ENCODE measurements at places on chromosomes 3 and 15. TPM values are rescaled to one million over a fixed set of nuclear protein-coding genes. Genes with fewer than 3 reads are reported as not detected.

The GOLGA6D gene
- total RNA-seq = 0.12 TPM

The IP6K1 gene
- 29.3 TPM for total RNA-seq

The ADGRG7 gene
- not detected for total RNA-seq

The ALDH1A2 gene
- total RNA-seq = 0.19 TPM

The CLDN1 gene
- 0.22 TPM for total RNA-seq

DNA sequence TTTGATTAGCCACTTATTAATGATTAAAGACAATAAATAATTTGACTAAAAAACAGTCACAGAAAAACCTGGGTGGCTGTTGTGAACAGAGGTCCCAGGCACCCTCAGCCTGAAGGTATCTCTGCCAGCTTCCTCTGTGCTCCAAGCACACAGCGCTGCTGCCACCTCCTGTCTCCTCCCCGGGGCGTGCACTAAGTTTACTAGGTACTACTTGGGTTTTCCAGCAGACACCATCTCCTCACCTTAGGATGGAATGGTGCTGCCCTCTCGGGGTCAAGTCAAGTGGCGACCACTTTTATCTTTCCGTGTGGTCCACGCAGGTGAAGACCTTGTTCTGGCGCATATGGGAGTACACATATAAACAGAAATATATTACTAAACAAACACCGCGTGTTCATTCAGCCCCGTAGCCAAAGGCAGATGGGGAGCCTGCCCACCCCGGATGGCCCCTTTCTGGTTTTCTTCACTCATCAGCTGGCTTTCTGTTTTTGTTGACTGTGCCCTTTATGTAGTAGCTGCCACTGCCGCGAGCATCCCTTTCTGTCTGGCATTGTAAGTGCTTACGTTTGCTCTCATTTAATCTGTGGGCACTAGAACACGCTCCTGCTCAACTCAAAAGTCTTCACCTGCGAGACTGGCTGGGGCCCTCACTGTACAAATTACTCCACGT, 128.0 kb downstream of the LRIG1 start:
- no peak overlapping the region for H3K4me3 ChIP-seq
- peak; percentile 67 for DNase-seq
- H3K27me3 ChIP-seq = no peaks in the 10 kb centered on the region
- peaks cover 19% of the 10 kb centered on the region for H3K36me3 ChIP-seq
- H3K27ac ChIP-seq = no peak overlapping the region

DNA sequence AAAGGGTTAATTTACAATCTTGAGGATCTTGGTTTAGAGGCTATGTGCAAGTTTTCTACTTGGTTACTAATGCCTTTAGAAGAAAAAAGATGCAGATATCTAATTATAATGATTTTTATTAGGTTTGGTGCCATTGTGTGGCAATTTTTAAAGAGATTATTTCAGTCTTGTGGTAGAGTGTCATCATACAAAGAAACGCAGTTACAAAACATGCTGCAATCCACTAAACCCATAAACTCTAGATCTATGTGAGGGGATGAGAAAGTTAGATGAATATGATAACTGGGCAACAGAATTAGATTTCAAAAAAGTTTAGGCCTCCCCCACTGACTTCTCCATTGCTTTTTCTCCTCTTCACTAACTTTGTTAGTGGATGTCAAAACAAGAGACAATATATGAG, 106.0 kb downstream of the ARPP21 start:
- H3K27me3 ChIP-seq = no peaks in the 10 kb centered on the region
- H3K36me3 ChIP-seq = no peaks in the 10 kb centered on the region
- no peak overlapping the region for H3K27ac ChIP-seq

DNA sequence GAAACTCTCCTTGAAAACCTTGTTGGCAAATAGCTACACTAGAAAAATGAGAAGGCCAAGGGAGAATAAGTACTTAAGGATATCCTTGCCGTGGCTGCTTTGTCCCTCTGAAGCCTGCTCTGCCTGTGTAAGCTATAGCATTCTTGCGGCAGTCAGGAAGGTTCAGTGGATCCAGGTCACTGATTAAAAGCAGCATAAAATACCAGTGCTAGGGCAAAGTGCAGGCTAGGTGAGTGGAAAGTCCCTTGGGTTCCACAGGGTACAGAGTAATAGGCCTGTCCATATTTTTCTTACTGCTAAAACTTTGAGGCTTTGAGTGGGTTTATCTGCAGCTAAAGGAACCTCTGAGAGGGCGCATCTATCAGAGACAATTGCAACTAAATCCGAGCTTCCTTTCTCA, 10.3 kb downstream of the CXCR6 start:
- no peak overlapping the region for H3K27ac ChIP-seq
- DNase-seq = no peak

GRCh38 chr3:191944835-191945234, 483.9 kb downstream of the PYDC2 start:
- no peak for DNase-seq
- no peaks in the 10 kb centered on the region for H3K36me3 ChIP-seq
- no peak overlapping the region for H3K27ac ChIP-seq
- H3K4me1 ChIP-seq = no peaks in the 10 kb centered on the region

GRCh38 chr3:122577409-122578031, at the start of gene PARP15:
Gene PARP15 (plus strand): TSS chr3:122577650. CDS start chr3:122577668, 18 bp downstream.
- peak; percentile 62 for DNase-seq
- peaks cover 59% of the 10 kb centered on the region for H3K4me1 ChIP-seq
- peak within 1 kb of the TSS; percentile 98 for H3K4me3 ChIP-seq

DNA sequence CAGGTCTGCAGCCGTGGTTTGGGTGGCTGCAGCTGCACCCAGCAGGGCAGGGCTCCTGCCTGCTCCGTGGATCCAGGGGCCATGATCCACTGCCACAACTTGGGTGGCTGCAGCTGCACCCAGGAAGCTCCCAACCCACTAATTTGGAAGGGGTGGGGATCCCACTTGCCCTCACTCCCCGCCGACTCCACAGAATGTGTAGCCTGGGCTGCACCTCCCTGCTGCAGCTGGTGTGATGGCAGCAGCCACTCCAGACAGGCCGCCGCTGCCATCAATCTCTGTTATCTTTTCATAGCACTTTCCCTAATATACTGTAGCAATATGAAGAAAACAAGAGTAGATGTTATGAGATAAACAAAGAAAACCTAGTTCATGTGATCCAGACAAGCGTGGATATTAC, 137.8 kb upstream of the CNTN3 start:
- no peak overlapping the region for H3K4me3 ChIP-seq
- H3K27ac ChIP-seq = no peak overlapping the region
- H3K27me3 ChIP-seq = no peaks in the 10 kb centered on the region

- DNase-seq = no peak
- no peaks in the 10 kb centered on the region for H3K4me1 ChIP-seq
- no peak overlapping the region for H3K27ac ChIP-seq
- no peak overlapping the region for H3K4me3 ChIP-seq
- no peaks in the 10 kb centered on the region for H3K27me3 ChIP-seq
These were observed 553.4 kb downstream of the OCA2 start for GRCh38 chr15:27545494-27546255.

GRCh38 chr3:178217479-178217878, 318.8 kb upstream of the KCNMB2 start:
- peaks cover 4% of the 10 kb centered on the region for H3K27me3 ChIP-seq
- H3K27ac ChIP-seq = no peak overlapping the region
- DNase-seq = no peak

All from activated CD4-positive, alpha-beta memory T cell treated with anti-CD3 and anti-CD28 coated beads for 36 hours (primary cell).